AG04449 (cell line): ENCODE measurements at places on chromosomes 2 and 18.
A peak's percentile ranks its signal among the peaks of the same experiment; 100 is the strongest.

- no peak for DNase-seq
These were observed 14.5 kb downstream of the CABYR start for GRCh38 chr18:24153397-24153796.

GRCh38 chr2:46471-47345, at the start of gene FAM110C:
TSS of gene FAM110C (minus strand) at chr2:46505. CDS start at chr2:46385, 120 bp downstream.
- no peak for DNase-seq

DNA sequence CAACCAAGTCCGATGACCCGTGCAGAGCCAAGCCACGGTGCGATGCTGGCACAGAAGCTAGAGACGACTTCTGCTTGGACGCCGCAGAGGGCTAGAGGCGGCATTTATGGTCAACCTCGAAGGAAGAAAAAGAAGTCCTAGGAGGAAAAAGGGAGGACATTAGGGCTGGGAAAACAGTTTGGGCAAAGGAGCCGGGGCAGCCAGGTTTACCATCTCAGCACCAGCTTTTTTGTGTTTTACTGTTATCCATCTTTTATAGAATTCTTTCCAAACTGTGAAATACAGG, 643 bp upstream of the DTNB start:
- DNase-seq, result no peak

DNA sequence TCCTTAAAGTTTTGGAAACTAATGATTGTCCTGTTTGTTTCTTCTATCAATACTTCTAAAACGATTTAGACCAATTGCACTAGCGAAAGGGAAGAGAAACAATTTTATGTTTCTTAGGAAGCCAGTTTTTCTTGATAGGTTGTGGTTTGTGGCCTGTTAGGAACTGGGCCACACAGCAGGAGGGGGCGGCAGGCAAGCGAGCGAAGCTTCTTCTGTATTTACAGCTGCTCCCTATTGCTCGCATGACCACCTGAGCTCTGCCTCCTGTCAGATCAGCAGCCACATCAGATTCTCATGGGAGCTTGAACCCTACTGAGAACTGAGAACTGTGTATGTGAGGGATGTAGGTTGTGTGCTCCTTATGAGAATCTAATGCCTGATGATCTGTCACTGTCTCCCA, 201.5 kb upstream of the PXDN start:
- no peak for DNase-seq

DNA sequence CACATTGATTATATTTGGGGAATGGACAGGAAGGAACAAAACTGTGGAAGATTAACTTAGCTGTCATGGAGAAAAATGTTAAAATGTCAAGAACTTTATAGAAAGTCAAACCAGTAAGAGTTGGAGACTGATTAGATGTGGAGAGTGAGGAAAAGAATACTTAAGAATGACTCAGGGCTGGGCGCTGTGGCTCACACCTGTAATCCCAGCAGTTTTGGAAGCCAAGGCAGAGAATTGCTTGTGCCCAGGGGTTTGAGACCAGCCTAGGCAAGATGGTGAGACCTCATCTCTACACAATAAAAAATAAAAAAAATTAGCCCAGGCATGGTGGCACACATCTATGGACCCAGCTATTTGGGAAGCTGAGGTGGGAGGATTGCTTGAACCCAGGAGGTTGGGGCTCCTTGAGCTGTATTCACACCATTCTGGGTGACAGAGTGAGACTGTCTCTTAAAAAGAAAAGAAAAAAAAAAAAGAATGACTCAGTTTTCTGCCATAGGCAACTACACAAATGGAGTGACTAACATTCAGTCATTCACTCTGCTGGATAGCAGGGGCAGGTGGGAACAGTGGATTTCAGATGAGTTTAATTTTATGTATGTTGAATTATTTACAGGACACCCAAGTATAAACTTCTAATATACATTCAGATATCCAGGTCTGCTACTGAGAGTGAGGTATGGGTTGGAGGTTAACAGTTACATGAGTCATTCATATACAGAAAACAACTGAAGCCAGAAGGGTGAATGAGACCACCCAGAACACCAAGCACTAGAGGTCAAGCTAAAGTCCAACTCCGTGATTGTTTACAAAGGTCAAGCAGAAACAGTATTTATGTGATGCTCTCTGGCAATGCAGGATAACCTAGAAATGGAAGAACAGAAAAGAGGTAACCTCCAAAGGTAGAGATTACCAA, 33.9 kb downstream of the ORC2 start:
- no peak for DNase-seq

GRCh38 chr2:234679741-234680687, 183.1 kb upstream of the ARL4C start:
- DNase-seq, result peak; percentile 94

- no peak for DNase-seq
These were observed 70.6 kb upstream of the RAB6C start for GRCh38 chr2:129908721-129909373.

- DNase-seq, result no peak
These were observed 88.8 kb downstream of the ZCCHC2 start for GRCh38 chr18:62611453-62612288.

- DNase-seq, result no peak
These were observed 3.5 kb downstream of the FARP2 start for GRCh38 chr2:241359481-241360045.
